GM12878 (cell line): ENCODE measurements at places on chromosomes 6 and 20.

- no peak for DNase-seq
These were observed 143.2 kb downstream of the PREX1 start for GRCh38 chr20:48684501-48685041.

DNA sequence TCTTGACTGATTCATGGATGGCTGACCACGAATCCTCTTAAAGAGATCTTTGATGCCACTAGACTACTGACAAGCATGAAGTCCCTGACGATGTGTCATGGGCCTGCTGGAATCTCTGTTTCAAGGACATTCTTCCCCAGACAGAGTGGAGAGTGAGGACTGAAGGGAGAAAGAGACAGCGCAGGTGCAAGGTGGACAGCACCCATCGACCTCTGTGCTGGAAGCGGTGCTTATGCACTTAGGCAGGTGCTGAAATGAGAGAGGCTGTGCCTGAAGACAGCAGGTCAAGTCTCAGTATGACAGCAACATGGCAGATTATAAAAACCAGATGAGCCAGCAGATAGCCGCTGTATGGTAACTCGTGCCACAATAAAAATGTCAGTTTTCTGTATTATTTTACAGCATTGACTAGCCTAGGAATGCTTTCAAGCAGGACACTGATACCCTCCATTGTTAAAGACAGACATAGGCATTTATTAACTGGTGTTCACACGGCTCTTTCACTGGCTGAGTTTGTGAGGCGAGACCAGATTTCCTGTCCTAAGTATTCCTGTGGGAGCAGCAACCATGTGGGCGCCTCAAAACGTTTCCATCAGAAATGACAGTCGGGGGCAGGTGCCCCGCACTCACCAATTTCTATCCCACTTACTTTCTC lies 47.5 kb downstream of the FOXC1 start:
- no peak for DNase-seq

GRCh38 chr6:39847221-39847620 lies 55.0 kb downstream of the DAAM2 start:
- DNase-seq, result no peak

DNA sequence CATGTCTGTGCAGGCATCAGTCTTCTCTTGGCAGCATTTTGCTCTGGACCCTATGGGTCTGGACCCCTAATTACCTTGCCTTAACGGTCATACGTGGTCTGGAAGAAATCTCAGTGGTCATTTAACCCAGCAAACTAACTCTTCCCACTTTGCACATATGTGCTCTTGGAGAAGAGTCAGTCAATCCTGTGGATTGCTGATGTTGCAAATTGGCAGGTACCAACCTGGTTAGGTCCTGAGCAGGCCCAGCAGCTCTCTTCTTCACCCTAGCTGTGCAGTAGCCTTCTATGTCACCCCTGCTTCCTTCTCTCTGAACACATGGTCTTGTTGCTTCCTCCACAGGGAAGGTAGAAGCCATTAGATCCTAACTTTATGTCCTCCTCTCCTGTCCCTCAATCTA lies 1.6 kb downstream of the CEP43 start:
- no peak for DNase-seq

GRCh38 chr20:4135385-4136077 lies 120.2 kb upstream of the RNF24 start:
- no peak for DNase-seq

DNA sequence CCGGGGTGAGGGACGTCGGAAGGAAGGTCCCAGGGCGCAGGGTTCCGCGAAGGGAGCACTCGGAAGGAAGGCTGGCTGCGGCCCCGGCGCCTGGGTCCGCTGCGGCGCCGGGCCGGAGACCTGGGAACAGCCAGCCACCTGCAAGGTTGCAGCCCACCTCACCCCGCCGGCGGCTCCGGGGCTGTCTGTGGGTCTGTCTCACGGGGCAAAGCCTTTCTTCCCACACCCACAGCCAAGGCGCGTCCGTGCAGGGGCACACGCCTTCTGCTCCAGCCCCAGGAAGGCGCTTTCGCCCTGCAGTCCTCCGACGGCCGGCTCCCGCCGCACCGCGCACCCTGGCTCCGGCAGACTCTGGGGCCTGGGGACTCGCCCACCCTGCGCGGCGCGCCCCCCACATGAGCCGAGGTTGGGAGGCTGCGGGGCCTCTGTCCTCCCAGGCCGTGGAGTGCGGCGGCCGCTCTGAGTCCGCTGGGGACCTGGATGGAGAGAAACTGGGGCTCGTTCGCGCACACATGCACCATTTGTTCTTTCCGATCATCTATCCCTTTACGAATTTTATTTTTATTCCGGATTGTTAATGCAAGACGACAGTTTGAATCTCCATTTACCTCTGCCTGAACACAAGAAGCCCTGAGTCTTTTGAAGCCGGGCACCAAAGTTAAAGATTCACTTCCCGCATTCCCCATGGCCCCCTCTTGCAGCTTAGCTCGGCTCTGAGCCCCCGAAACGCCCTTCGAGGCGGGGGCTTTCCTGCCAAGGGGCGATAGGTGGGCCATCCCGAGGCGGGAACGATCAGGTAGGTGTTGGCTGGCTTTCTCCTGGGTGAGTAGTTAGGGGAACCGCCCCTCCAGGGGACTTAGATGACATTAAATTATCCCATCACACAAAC lies 4.5 kb upstream of the FOXC1 start:
- no peak for DNase-seq
